ENCODE measurements at places on chromosomes 5 and 9.
A peak's percentile ranks its signal among the peaks of the same experiment; 100 is the strongest.

DNA sequence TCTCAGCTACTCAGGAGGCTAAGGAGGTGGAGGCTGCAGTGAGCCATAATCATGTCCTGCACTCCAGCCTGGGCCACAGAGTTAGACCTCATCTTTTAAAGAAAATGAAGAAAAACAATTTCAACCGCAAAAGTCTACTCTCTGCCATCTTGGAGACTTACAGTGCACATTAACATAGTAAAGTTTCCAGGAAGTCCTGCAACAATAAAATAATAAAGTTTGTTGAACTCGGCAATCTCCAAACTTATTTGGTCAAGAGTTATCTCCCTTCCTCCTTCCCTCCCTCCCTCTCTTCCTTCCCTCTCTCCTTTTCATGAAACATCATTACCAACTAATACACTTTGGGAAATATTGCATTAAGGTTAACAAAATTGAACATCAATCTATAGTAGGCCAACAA lies 94.1 kb upstream of the JAK2 start:
- no peak for DNase-seq

- peak; percentile 15 for DNase-seq
These were observed 176.6 kb upstream of the SH3GL2 start for GRCh38 chr9:17402309-17402708.

GRCh38 chr9:120326049-120326693 lies 253.8 kb downstream of the CDK5RAP2 start:
- peak; percentile 54 for DNase-seq

- no peak for DNase-seq
These were observed 45.7 kb upstream of the GGTA1 start for GRCh38 chr9:121545150-121545874.

- DNase-seq = peak; percentile 91
These were observed at the start of gene RPS23 for GRCh38 chr5:82277987-82278710. RPS23 (minus strand) TSS chr5:82278354; CDS start chr5:82278323, 31 bp downstream.

Data from DMS 273 treated with DMSO at 0.1 percent for 48 hours (cell line).